ENCODE measurements at places on chromosomes 4 and X.
A peak's percentile ranks its signal among the peaks of the same experiment; 100 is the strongest.

GRCh38 chr4:72701987-72702819, 133.2 kb upstream of the ADAMTS3 start:
- peak; percentile 76 for DNase-seq

DNA sequence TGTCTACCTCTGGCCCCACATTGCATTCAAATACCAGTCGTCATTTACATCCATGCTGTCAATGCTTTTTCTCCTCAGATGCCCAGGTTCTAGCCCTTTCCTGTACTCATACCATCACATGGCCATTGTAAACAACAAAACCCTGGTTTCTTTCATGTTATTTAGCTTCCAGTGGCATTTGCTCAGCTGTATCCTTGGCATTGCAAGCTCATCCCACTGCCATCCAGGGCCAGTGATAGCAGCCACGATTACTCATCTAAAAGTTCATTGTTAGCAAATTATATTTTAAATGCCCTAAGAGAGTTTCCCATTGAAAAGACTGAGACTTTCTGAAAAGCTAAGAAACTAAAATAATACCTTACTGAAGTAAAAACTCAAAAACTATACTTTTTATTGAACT, 34.0 kb downstream of the VEGFC start:
- no peak for DNase-seq

DNA sequence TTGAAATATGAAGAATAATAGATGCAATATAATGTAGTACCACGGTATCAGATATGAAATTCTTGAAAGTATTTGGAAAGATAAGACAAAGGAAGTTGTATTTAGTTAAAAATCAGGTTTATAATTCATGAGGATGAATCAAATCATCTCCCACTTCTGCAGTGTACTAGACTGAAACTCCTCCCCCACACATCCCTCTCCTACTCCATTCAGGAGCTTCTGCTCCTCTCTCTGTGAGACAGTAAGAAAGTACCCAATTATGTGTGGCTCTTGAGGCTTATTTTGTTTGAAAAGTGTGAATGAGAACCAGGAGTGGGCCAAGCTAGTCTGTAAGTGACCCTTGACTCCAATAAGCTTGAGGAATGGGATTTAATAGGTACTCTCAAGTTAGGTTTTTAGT, 9.5 kb downstream of the SLAIN2 start:
- no peak for DNase-seq

- no peak for DNase-seq
Measured at GRCh38 chr4:76090241-76090691, 15.8 kb downstream of the ART3 start.

- DNase-seq, result no peak
Measured at GRCh38 chrX:8939322-8939721, 94.6 kb downstream of the FAM9B start.

GRCh38 chr4:1400191-1400805, 5.9 kb downstream of the NKX1-1 start:
- DNase-seq, result no peak

GRCh38 chrX:43817444-43817843, 64.8 kb downstream of the MAOB start:
- DNase-seq, result no peak

DNA sequence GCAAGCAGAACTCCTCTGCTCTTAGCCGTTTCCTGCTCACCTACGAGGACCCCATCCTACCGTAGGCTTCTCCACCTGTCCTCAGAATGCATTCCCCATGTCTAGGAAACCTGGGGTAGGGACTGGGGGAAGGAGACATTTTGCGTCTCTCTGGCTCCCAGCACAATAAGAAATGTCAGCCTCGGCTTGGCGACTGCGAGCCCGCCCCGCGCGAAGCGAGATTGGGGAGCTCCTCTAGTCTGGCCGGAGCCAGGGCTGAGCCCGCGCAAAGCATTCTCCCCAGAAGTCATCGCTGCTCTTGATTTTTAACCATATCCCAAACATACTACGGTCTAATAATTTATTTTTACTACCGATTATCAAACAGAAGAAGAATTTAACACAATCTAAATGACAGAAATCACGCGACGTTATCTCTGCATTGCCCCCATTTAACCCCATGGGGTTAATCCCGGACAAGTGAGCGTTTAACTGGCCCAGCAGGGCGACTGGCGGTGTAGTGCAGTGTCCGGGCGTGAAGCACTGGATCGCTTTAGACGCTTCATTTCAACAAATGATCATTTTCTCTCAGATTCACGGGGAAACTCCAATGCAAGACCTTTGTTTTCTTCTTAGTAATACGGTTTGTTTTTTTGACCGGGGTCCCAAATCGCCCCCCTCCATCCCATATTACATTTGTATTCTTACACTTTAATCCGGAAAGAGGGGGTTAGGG, 8.0 kb upstream of the PITX2 start:
- peak; percentile 75 for DNase-seq

- no peak for DNase-seq
Measured at GRCh38 chr4:22485737-22486136, 30.1 kb downstream of the ADGRA3 start.

- DNase-seq, result peak; percentile 31
Measured at GRCh38 chr4:147741190-147741788, 9.4 kb downstream of the ARHGAP10 start.

GRCh38 chrX:102067966-102068723, 57.3 kb upstream of the TCEAL2 start:
- peak; percentile 2 for DNase-seq

- no peak for DNase-seq
Measured at GRCh38 chr4:181860157-181860556, 383.0 kb upstream of the TENM3 start.

DNA sequence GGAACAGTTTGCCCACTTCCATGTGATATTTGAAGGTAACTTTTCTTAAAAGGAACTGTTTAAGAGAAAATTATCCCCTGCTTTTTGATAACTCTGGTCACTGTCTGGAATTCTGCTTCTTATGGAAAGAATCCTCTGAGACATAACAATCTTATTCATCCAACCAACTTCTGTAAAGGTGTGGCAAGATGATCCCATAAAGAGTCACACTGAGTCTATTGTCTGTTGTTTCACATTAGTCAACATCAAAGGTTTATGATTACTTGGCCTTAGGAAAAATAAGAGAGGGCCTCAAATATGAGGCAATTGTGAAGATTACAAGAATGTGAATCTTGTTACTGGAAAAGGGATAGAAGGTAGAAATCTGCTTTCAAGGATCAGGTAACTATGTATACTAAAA, 88.0 kb upstream of the MAGEB18 start:
- DNase-seq, result no peak

DNA sequence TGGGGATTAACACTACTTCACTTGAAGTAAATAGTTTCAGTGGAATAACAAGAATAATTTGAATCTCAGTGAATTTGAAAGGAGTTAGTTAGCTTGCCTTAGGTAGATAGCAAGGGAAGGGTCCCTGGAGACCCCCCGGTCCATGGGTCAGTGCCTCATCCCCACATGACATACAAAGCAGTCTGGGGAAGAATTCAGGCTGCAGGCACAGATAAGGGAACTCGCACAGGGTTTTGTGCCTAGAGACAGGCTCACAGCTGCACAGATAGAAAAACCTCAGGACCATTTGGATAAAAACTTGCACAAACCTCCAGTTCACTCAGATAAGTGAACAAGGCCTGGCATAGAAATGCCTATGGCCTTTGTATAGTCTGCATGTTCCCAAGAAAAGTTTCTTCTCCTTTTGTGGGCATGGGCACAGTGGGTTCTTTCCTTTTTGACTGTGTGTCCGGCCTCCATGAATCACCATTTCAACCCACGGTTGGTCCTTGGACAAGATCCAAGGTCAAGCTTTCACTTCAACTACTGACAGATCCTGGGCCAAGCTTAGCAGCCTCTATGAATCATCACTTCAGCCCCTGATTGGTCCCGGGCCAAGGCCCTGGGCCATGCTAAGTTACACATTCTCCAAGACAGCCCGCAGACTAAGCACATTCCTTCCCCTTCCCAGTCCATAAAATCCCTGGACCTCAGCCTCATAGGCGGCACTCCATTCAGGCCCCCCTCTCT, 108.3 kb upstream of the KLHL4 start:
- DNase-seq, result no peak

GRCh38 chr4:121484633-121485032, 103.8 kb upstream of the QRFPR start:
- peak; percentile 67 for DNase-seq

GRCh38 chr4:124334119-124334518, 378.4 kb downstream of the ANKRD50 start:
- peak; percentile 69 for DNase-seq

DNA sequence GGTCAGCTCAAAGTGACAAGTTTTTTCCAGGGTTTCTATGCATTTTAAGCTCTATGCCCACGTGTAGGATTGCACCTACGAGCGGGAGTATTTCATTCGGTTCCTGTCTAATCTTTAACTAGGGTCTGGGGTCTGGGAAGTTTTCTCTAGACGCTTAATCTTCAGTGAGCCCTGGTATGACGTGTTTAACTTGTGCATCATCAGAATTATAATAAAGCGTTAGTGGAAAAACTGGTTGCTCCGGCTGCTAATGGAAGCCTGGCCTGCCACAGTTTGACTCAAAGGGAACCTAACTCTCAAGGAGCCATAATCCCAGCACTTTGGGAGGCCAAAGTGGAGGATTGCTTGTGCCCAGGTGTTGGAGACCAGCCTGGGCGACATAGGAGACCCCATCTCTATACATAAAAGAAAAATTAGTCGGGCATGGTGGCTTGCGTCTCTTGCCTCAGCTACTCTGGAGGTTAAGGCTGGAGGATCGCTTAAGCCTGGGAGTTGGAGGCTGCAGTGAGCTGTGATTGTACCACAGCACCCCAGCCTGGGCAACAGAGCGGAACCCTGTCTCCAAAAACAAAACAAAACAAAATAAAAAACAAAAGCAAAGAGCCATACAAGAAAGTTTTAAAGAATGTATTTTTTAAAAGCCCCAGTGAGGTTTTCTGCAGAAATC, 30.2 kb downstream of the ARSD start:
- no peak for DNase-seq

GRCh38 chr4:156401371-156401770, 447.7 kb upstream of the CTSO start:
- no peak for DNase-seq

GRCh38 chr4:53432528-53433424, 55.3 kb downstream of the FIP1L1 start:
- no peak for DNase-seq

DNA sequence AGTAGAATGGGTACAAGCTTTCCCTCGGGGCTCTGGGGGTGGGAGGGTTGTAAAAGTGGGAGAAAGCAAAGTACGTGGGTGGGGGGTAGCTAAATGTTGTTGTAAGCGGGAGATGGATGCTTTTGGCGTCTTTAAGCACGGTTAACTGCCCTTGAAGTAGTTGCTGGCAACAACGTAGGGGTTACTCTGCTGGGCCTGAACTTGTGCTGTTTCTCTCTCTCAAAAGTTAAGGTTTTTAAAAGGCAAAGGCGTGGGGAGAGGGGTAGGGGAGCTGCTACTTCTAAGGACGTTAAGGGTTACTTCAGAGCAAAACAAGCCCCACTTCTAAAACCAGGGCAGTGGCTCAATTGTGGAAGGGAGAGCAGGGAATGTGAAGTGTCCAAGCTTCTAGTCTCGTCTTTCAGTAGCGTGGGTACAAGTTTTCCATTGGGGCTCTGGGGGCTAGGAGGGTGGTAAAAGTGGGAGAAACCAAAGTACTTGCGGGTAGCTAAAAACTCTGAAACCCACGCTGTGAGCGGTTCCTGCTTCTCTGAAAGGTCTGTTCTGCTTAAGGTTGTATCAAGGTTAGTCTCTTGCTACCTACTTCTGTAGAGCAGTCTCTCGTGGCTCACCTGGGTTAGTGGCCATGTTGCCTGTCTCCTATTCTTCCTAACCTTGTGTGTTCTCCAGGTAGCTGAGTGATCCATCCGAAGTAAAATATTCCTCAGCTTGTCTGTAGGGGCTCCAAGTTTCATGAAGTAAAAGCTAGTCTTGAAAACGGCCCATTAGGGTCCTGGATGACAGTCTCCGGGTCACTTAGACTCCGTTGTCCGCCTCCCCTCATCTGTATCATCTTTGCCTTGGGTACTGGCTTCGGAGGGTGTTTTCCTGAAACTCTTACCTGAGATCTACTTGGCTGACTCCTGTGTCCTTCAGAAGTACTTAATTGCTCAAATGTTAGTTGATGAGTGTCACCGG, 1.7 kb upstream of the WDR1 start:
- no peak for DNase-seq

DNA sequence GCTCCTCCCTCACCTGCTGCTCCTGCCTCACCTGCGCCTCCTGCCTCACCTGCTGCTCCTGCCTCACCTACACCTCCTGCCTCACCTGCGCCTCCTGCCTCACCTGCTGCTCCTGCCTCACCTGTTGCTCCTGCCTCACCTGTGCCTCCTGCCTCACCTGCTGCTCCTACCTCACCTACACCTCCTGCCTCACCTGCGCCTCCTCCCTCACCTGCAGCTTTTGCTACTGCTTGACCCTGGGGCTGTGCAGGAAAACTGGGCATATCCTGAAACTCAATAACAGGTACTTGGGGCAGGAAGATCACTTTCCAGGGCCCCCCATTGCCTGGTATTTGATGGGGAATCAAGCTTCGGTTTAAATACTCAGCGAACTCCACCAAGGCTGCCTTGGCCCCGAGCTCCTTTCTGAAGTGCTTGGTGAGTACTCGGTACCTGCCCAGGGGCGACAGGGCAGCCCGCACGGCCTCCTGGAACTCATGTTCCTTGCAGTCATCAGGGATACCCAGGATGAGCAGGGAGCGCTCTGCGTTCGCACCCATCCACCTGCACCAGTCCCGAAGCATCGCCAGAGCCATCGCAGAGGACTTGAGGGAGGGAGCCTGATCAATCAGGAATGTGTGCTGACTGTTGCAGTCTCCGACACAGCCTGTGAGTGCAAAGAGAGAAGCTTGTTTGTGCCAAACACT, 2.7 kb downstream of the PNMA6E start:
- DNase-seq, result no peak
